ENCODE measurements at places on chromosomes 7 and 10.

DNA sequence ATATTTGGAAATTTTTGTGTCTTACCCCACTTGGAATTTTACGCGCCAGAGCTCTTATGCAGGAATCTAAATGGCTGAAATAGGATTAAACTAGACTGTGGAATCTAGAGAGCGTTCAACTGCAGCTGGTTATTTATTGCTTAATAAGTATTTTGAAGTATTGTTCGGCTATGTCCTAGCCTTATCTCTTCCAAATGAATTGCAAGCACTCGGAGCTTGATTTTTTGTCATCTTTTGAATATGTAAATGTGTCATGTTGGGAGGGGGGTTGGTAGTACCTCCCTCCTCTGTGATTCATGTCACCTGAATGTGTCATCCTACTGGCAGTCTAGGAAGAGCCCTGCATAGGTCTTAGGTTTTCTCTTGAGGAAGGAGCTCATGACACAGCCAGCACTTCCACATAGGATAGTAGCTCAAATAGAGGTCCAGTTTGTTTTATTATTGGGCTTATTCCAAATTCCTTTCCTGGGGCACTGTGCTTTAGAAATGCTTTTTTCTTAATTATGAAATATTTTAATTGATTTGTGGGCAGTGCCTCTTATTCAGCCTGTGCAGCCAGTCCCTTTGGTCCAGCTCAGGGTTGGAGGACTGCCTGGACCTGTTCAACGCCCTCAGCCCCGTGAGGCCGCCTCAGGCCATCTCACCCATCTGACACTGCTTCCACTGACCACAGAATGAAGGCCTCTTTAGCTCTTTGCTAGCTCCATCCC, 22.5 kb upstream of the TRIL start:
- DNase-seq, result no peak

GRCh38 chr7:134799377-134799776, 19.9 kb downstream of the CALD1 start:
- DNase-seq, result no peak

DNA sequence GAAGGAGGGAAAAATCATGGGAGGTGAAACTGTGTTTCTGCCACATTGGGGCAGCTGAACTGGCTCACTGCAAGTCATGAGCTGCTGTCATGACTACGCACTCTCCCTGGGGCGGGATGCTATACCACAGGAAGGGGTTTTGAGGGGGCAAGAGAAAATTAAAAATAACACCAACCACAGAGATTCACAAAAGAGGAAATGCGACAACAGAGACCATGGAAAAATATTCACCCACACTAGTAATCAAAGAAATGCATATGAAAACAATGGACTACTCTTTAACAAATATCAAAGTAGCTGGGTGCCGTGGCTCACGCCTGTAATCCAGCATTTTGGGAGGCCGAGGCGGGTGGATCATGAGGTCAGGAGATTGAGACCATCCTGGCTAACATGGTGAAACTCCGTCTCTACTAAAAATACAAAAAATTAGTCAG, 65.2 kb upstream of the TM9SF3 start:
- DNase-seq, result peak; percentile 23

DNA sequence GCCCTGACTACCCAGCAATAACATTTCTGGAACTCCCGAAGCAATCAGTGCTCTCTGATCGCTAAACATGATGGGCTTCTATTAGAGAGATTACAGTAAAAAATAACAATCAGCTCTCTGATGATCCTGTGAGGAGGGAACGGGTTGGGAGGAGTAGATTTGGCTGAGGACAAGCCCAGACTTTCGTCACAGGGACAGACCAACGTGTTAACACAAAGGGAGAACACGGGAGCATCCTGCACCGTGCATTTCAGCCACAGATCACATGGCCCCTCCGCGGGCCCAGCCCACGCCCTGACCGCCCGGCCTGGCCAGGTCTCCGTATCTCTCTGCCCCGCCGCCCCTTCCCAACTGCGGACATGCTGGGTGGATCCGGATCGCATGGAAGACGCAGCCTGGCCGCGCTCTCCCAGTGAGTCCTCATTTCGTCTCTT, 95.0 kb upstream of the AGBL3 start:
- no peak for DNase-seq

DNA sequence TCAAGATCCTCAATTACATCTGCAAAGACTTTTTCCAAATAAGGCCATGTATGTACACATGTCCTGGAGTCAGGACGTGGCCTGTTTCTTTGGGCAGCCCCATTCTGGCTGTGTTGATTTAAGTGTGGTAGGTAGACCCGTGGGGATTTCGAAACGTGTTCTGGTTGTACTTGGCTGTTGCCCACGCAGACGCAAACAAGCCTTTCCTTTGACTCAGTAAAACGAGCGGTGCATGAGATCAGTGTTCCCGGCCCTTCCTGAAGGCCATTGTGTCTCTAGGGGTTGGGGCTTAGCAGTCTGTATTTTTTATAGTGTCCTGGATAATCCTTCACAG, 64.8 kb upstream of the DNAJB6 start:
- no peak for DNase-seq

DNA sequence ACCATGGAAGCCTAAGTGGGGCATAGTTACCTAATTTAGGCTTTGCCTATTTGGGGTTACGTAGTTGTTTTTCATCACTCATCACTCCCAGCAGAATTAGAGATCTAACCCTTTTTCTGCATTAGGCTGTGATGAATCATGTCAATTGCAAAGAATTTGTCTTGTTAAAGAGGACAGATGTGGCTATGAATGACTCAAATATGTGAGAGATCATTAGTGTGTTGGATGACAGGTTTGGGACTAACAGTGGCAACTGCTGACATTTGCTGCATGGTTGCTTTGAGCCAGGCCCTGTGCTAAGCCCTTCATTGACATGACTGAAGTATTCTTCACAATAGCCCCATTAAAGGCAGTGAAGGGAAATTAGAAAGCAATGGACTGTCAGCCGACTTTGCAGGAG, 83.4 kb upstream of the BMPER start:
- no peak for DNase-seq

DNA sequence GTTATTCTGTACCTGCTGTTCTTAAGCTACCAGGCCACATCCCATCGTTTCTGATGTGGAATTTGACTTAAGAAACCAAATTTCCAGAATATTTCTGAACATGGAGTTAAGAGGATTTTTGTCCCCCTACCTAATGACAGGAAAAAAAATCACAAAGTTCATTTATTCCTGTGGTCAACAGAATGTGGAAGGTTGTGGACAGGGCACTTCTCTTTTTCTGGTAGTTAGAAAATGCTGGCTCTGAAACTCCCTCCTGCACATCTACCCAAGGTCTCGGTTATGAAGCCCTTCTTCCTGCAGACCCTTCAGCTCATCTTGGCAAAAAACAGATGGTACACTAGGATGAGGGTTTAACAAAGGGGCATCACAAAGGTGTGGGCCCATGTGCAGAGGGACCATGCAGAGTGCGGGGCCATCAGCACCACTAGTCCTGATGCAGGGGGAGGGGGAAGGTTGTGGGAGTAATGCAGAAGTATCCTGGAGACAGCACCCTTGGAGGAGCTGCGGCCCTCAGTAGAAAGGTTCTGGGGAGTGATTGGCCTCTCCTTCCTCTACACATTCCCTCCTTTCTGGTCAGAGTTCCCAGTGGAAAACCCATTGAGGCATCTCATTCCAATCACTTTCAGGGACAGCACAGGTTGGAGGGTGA, 9.8 kb downstream of the ALOX5 start:
- no peak for DNase-seq

- no peak for DNase-seq
Measured at GRCh38 chr10:76126607-76127527, 695.4 kb downstream of the LRMDA start.

DNA sequence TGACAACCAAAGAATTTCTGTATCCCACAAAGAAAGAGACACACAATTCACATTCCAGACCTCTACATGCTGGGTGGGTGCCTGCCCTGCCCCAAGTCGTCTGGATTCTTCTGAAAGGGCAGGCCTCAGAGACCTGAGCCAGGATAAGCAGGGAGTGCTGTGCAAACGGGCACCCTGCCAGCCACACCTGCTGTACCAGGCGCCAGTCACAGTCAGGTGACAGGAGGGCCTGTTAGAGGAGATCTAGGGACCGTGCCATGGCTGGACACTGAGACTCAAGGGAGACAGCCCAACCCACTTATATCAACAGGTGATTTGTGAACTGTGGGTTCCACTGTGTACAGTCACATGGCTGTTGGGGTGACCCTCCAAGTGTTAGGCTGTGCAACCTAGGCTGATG, 103.1 kb upstream of the AFAP1L2 start:
- no peak for DNase-seq

GRCh38 chr10:68053553-68053952, 21.5 kb downstream of the HERC4 start:
- DNase-seq, result no peak

DNA sequence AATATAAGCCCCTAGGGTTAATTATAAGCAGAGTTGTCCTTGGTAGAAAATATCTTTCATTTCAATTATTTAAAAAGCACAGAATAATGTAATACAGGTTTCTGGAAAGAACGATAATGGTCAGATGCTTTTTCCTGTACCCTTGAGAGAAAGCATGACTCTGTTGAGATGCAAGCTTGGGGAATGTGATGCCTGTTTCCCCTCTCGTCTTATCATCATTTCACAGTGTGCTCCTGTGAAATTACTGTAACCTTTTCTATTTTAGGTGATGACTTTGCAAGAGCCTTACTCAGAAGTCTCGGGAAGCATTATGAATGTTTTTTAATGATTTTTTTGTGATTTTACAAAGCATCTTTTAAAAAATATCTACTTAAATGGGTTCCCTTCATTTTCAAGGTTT, 243.0 kb downstream of the POLR1F start:
- no peak for DNase-seq
